ENCODE measurements at places on chromosomes 12 and 14.

DNA sequence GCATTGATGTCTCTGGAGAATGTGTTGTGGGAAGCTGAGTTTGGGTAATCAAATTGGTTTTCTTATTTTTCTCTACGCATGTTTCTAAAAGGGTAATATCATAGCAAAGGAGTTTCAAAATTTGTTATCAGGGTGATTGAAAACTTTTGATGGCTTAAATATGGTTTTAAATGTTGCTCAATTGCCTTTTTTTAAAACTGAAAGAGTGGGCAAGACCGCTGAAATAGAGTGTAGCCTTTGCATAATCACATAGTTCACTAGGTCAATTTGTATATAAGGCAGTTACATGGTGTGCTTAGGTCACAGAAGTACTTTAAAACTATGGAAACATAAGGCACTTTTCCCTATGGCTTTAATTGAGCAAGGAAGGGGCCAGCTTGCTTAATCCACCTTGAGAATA, 167.4 kb downstream of the SNAPC1 start:
- DNase-seq, result no peak

GRCh38 chr12:104828015-104828414, 130.1 kb downstream of the SLC41A2 start:
- no peak for DNase-seq

- DNase-seq, result no peak
These were observed 162.7 kb upstream of the TMTC2 start for GRCh38 chr12:82523996-82524395.

DNA sequence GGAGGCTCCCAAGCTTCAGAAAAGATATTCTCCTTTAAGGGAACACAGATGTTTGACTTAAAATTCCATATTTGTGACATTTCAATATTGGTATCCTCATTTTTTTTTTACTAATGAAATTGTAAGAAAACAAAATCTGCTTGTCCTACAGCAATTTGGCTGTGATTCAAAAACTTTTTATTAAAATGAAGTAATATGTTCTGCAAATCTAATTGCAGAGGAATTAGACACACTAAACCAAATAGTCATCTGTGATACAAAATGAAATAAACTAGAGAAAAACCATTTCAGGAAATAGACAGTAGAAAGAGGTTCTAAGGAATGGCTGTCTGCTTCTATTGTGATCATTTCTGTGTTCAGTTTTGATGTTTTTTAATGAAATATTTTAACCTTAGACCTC, 50.1 kb upstream of the HIF1A start:
- DNase-seq, result no peak

GRCh38 chr12:52899338-52900035, 5.4 kb downstream of the KRT8 start:
- DNase-seq, result no peak

- DNase-seq, result no peak
These were observed 59.7 kb downstream of the DAO start for GRCh38 chr12:108939594-108939993.

- peak; percentile 61 for DNase-seq
These were observed 15.3 kb upstream of the ADSS1 start for GRCh38 chr14:104708606-104709268.

- no peak for DNase-seq
These were observed 9.6 kb upstream of the ISM2 start for GRCh38 chr14:77508249-77508648.

DNA sequence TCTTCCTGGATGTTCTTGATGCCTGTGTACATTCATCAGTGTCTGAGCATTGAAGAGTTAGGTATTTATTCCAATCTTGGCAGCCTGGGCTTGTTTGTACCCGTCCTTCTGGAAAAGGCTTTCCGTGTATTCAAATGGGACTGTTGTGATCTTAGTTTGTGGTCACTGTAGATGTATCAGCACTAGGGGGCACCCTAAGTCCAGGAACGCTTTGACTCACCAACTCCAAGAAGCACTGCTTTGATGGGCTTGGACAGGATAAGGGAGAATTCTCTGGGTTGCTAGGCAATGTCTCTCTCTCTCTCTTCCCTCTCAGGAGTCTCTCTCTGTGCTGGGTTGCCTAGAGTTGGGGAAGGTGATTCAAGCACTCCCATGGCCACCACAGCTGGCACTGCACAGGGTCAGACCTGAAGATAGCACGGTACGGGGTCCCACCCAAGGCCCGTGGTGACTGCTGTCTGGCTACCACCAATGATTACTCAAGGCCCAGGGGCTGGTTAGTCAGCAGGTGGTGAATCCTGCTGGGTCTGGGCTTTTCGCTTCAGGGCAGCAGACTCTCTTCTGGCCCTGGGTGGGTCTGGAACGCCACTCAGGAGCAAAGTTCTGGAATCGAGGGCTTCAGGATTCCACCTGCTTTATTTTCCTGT, 211.1 kb upstream of the RGS6 start:
- peak; percentile 50 for DNase-seq

- no peak for DNase-seq
These were observed 31.6 kb downstream of the KCNC2 start for GRCh38 chr12:75177997-75178396.

- DNase-seq, result no peak
These were observed 90.8 kb upstream of the PTPRQ start for GRCh38 chr12:80353254-80353653.

DNA sequence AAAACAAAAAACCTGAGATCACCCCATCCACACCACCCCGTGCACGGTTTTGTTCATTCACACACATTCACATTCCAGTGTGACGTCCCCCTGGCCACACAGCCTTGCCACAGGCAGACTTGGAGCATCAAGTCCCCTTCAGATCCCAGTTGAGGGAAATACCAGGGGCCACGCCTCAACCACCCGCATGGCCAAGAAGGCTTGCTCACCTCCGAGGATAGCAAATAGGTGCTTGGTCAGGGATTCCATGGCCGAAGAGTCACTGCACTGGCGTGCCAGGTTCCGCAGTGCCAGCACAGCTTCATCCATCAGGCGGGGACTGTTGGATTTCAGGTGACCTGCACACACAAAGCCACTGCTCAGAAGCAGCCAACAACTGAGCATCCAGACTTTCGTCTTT, 19.0 kb downstream of the GCN1 start:
- no peak for DNase-seq

- no peak for DNase-seq
These were observed 52.1 kb upstream of the DCD start for GRCh38 chr12:54700301-54700700.

- DNase-seq, result no peak
These were observed 485.4 kb downstream of the NAV3 start for GRCh38 chr12:78316136-78316535.

DNA sequence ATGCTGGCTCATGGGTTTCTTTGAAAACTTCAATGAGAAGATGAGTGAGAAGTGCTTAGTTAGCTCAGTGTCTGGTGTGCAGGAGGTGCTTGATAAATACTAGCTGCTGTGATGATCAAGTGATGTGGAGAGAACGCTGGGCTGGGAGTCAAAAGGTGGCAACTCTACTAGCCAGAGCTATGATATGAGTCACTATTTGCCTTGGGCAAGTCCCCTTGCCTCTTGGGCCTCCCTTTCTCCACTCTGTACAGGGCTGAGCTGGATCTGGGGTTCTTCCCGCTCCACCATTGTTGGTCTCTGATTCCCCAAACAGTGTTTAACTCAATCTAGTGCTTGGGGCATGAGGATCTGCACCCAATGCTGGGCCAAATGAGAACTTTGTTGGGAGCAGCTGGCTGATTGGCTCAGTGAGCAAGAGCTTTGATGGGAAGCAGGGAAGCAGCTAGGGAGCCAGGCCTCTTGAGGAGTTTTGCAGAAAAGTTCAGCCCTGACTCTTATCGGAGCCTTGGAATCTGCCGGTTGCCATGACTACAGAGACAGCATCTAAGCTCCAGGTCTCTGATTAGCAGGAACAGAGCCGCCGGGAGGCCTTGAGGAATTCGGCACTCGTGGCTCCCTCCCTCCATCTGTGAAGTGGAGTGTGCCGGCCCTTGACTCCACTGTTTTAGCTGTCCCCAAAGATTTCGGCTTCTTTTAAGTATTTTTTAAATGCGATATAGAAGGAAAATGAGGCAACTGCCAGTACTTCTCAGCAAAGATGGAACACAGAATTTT, 82.1 kb upstream of the HSPB8 start:
- DNase-seq, result no peak

GRCh38 chr12:47317175-47317915, 237.6 kb upstream of the AMIGO2 start:
- no peak for DNase-seq

- no peak for DNase-seq
These were observed 280.4 kb downstream of the AEBP2 start for GRCh38 chr12:19719672-19720071.

DNA sequence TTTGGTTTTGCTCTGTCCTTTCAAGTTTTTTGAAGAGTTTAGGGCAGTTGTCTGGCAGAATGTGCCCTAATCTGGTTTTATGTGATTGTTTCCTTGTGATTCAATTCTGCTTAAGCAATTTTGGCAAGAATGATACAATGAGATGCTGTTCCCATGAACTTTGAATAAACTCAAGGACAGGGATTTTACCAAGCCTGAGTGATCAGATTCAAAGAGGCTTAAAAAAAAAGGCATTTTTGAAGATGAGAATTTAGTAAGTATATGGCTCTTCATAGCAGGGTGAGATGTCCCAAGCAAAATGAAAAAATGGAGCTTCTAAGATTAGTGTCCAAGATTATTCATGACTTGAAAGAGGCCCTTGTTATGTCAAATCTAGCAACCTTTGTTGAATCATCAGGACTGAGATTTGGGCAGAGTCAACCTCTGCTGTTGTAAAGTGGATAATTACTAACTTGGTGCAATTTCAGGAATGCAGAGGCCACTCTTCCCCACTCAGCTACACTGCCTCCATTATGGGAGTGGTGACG, 180.6 kb upstream of the NUDT4 start:
- no peak for DNase-seq

DNA sequence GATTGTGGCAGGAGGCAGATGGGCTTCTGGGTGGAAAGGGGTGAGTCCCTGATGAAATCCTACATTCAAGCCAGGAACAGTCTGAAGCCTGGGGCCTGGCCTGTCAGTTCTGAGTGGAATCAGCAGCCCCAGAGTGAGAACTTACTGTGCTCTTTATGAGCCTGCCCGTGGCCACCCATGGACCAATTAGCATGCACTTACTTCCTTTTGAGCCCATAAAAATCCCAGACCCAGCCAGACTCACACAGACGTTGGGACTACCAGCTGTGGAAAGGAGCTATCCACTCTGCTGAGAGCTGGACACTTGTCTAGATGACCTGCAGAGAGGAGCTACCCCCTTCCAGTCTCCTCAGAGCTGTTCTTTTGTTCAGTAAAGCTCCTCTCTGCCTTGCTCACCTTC, 104.5 kb downstream of the MNAT1 start:
- DNase-seq, result no peak

DNA sequence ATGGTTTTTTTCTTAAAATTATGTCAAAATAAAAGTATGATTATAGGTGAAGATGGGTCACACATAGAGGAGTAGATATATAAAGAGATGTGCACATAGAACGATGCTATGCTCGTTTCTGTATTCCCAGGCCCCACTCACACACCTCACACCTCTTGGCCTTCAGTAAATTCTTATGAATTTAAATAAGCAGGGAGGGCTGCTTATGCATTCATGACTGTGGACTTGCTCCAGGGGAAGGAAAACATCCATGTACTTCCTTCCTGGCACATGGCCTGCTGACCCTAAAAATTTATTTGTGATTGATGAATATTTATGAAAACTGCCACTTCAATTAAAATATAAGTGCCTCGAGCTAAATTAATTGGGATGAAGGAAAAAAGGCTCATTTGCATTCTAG, 1306.7 kb upstream of the TMEM132C start:
- DNase-seq, result no peak

- DNase-seq, result peak; percentile 83
These were observed 465.3 kb downstream of the PRKD1 start for GRCh38 chr14:29462321-29462720.

DNA sequence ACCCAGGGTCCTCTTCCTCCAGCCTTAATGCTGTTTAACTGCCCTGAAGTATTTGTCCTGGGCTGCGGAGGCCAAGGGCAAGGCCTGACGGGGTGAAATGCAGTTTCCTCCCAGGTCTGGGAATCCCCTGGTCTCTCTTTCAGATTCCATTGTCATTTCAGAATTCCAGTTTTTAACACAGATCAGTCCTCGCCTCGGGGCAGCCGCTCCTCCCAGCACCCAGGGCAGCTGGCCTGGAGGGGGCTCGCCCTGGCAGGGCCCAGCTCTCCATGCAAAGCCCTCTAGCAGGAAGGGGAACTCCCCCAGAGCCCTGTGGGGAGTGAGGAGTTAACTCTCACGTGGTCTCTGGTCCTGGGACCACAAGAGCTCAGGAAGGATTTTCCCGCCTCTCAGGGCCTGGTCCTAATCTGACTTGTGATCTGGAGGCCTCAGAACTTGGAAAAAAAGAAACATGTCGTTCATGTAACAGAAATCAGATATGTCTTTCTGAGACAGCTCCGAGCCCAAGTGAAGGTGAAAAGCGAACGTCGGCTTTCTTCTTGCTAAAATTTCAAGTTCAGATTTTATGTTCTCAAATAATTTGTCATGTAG, 265.6 kb upstream of the SFSWAP start:
- DNase-seq, result no peak

GRCh38 chr12:105977652-105978051, 161.1 kb downstream of the NUAK1 start:
- DNase-seq, result no peak

DNA sequence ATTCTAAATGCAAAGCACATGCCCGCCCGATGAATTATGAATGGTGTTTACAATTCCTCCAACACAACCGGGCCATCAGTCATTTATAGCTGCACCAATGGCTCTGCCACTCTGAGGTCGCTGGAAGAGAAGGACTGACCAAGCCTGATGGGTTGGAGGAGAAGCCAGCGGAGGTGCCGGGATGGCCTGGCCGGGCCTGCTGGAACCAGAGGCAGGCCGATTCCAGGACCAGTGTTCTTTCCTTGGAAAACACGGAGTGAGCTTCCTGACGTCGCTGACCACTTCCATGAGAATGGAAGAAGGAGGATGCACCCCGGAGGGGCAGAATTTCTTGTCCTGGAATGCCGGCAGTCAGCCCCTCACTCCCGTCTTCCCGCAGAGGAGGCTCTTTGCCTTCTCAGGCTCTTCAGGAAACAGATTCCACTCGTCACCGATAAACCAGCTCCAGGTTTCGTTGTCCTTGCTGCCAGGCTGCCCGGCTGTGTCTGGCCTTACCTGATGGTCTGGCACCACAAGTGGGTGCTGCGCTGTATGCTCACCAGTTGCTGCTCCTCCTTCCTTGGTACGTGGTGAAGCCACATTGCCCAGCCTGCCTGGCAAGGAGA, 358.5 kb upstream of the SFSWAP start:
- no peak for DNase-seq

GRCh38 chr14:50978888-50979287, 34.6 kb upstream of the PYGL start:
- no peak for DNase-seq

- no peak for DNase-seq
These were observed 136.0 kb downstream of the MSRB3 start for GRCh38 chr12:65414526-65414925.

- no peak for DNase-seq
These were observed 35.9 kb downstream of the BBS10 start for GRCh38 chr12:76312315-76312714.

DNA sequence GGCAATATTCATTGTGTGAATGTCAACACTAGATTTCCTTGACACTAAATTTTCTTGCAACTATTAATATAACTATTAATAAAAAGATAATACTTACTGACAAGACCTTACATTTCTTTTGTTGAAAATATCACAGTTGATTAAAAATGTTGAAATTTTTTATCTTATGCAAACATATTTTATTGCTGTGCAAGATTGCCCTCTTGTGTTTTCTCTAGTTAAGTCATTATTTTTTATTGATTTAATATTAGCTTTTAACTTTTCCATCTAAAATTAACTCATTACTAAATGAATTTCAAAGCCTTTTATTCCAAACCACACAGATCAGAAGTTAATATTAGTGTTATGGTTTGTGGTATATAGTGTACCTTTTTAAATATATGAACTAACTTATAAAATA, 11.7 kb upstream of the NAA30 start:
- DNase-seq, result no peak
